NCI-H524 (cell line): ENCODE measurements at places on chromosomes 7 and 10.
A peak's percentile ranks its signal among the peaks of the same experiment; 100 is the strongest.

DNA sequence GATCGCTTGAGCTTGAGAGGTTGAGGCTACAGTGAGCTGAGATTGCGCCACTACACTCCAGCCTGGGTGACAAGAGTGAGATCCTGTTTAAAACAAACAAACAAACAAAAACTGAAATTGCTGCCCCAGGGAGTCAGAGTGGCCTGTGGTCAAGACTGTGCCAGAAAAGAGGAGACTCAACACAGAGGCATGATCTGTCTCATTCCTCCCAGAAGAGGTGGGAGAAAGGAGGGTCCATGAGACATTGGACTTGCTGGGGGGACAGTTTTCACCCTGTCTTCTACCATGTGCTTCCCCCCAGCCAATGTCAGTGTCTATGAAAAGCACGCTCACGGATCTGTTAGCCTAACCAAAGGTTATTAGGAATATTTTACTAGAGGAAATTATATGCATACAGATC lies 3.2 kb downstream of the ZNF853 start:
- no peak for DNase-seq

DNA sequence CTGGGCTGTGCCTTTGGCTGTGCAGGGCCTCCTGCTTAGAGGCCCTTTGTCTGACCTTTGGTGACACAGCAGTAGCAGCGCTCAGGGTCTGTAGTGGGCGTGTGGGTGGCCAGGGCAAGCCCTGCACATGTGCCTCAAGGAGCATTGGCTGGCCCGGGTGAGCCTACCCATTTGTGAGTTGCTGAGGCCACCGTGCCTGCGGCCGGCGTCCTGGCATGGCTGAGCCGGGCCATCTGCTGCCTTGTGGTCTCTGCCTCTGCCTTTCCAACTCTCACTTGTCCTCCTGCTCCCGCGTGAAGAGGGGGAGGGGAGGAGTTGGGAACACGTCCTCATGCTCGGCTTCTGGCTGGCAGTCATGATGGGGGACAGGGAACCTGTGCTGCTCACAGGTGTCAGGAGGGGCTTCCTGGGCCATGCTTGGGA lies 9.2 kb upstream of the ORAI2 start:
- DNase-seq = peak; percentile 80

DNA sequence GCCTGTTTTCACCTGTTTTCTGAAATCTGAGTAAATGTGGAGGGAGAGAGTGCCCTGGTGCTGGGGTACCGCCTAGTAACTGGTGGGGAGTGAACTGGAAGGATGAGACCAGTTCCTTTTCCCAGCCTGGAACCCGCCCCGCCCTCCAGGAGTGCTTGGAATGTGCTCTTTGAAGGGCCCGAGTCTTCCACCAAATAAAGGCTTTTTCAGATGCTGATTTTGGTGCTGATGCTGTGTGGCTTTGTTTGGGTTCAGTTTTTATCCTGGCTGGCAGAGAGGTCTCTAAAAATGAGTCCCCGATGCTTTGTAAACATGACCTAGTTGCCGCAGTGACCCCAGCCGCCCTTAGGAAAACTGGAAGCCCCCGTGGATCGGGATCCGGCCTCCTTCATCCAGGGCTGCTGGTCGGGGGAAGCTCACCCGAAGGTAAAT lies 25.9 kb downstream of the FOXK1 start:
- DNase-seq = no peak

- DNase-seq = no peak
Measured at GRCh38 chr7:86629-87028, 105.7 kb upstream of the FAM20C start.

- no peak for DNase-seq
Measured at GRCh38 chr7:22426463-22427094, 69.6 kb upstream of the RAPGEF5 start.

GRCh38 chr7:126702242-126703016 lies 550.3 kb downstream of the GRM8 start:
- DNase-seq = peak; percentile 71

DNA sequence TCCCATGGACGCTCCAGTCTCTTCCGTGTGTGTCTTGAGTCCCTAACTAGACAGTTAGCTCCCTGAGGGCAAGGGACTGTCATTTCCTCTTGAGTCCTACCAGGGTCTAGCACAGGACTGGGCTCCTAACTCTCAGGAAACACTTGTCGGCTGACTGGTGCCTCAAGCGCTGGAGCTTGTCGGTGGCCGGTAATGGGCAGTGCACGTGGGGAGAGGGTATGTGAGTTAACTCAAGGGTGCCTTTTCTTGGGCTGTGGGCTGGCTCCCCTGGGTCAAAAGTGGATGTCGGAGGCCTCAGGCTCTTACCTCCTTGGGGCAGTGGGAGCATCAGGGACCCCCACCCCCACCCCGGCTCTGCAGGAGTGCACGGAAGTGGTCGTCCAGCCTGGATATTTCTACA lies 32.9 kb downstream of the ZNF775 start:
- DNase-seq = no peak

GRCh38 chr10:13887761-13888160 lies 301.0 kb downstream of the PRPF18 start:
- DNase-seq = no peak

- DNase-seq = no peak
Measured at GRCh38 chr10:52198540-52198939, 115.5 kb upstream of the DKK1 start.

DNA sequence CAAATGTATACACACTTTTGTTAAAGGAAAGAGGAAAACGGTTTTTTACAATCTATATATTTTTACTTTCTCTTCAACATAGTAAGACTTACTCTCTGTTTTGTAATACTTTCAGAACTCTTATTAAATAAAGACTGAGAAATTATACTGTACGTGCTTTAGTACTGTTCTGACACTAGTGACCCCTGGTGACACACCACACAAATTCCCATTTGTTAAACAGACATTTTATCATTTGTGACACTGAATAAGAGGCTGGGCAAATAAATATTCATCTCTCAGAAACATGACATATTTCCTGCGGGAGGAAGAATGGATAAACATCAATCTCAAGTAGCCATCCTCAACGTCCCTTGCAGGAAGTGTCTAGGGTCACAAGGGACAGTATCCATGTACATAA lies 68.9 kb upstream of the ZNF33B start:
- DNase-seq = no peak

- DNase-seq = no peak
Measured at GRCh38 chr7:34747867-34748727, 90.1 kb downstream of the NPSR1 start.

DNA sequence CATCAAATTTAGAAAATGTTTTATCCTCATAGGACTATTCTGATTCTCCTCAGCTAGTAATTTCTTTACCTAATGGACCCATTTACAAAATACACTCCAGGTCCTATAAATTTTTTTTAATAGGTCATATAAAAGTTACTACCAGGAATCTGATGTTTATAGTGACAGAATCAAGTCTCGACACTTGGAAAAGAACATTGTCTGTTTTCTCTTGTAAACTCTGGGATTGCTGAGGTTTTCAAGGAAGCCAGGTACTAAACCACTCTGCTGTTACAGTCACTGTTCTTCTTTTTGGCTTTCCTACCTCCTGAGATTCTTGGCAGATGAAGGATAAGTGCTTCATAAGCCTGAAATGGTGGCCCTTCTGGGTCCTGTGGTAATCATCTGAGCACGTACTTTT lies 493.1 kb downstream of the AUTS2 start:
- peak; percentile 66 for DNase-seq

GRCh38 chr10:61984803-61985418 lies 83.4 kb downstream of the ARID5B start:
- no peak for DNase-seq

GRCh38 chr10:94617389-94617944 lies 66.1 kb upstream of the CYP2C18 start:
- no peak for DNase-seq

GRCh38 chr7:121360564-121360963 lies 31.8 kb downstream of the WNT16 start:
- no peak for DNase-seq
